ENCODE measurements at places on chromosomes 7 and 10. TPM values are rescaled to one million over a fixed set of nuclear protein-coding genes. Genes with fewer than 3 reads are reported as not detected.

- no peak for DNase-seq
- no peaks in the 10 kb centered on the region for H3K27me3 ChIP-seq
- peaks cover 4% of the 10 kb centered on the region for H3K4me1 ChIP-seq
Observed at GRCh38 chr10:127920306-127921074, 13.6 kb downstream of the PTPRE start.

- no peaks in the 10 kb centered on the region for H3K36me3 ChIP-seq
Observed at GRCh38 chr7:91491868-91492267, 227.6 kb downstream of the FZD1 start.

DNA sequence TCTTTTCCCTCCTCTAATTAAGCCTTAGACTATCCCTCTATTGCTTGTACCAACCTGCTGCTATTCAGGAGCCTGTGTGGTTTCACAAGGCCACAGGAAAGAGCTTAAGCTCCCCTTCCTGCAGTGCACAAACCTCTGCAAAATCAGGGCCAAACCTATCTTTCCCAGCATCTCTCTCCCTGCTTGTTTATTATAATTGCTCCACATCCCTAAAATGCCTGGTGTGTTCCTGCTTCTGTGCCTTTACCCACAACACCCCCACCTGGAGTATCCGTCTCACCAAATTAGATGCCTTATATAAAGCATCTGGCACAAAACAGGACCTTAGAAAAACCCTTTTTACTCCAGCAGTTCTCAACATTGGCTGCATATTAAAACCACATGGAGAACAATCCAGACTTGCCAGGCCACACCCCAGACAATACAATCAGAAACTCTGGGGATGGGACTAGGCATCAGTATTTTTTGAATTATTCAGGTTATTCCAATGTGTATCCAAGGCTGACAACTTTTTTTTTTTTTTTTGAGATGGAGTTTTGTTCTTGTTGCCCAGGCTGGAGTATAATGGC, 16.7 kb downstream of the SEC31B start:
- no peak for DNase-seq
- H3K27ac ChIP-seq = no peak overlapping the region
- no peak overlapping the region for H3K4me3 ChIP-seq
- no peaks in the 10 kb centered on the region for H3K4me1 ChIP-seq
- H3K36me3 ChIP-seq = no peaks in the 10 kb centered on the region
- no peaks in the 10 kb centered on the region for H3K27me3 ChIP-seq

DNA sequence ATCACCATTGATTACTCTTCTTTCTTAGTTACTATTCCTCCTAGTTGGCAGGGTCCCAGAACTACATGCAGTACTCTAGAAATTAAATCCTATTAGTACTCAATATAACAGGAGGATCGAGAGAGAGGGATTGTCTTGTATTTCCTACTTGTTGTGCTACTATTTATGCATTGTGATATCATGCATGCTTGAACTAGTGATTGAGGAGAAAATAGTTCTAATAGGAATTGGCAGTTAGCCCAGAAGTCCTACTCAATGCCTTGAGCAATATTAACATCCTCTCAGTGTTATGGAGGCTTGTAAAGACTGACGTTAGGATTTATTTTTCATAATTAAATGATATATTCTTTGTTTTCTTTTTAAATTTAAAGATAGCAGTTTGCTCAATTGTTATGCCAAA, 67.4 kb downstream of the FOXP2 start:
- no peaks in the 10 kb centered on the region for H3K27me3 ChIP-seq
- no peak overlapping the region for H3K27ac ChIP-seq
- no peak for DNase-seq
- H3K36me3 ChIP-seq = peaks cover 5% of the 10 kb centered on the region
- H3K4me1 ChIP-seq = no peaks in the 10 kb centered on the region

GRCh38 chr10:69792341-69792740, 9.4 kb upstream of the COL13A1 start:
- H3K4me3 ChIP-seq = no peak overlapping the region
- H3K27ac ChIP-seq = no peak overlapping the region
- H3K27me3 ChIP-seq = no peaks in the 10 kb centered on the region
- DNase-seq = no peak
- H3K4me1 ChIP-seq = no peaks in the 10 kb centered on the region

DNA sequence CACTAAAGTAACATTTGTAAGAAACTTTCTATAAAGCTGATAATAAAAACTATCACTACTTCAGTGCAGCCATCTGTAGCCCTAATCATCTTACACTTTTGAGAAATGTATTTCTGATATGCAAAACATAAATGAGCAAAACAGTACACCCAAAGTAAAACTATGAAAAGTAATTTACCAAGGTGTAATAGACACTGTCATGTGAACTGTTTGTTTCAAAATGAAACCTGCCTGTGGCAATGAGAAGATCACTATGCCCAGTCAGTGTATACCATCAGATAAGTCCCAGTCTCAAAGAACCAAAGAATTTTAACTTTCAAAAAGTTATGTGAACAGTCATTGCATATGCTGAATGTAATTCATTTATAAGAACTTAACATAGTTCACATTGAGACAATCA, 398.1 kb downstream of the CDC14C start:
- no peak for DNase-seq
- no peaks in the 10 kb centered on the region for H3K4me1 ChIP-seq
- H3K4me3 ChIP-seq = no peak overlapping the region
- no peaks in the 10 kb centered on the region for H3K36me3 ChIP-seq
- no peaks in the 10 kb centered on the region for H3K27me3 ChIP-seq

GRCh38 chr10:61669849-61670248, 7.1 kb downstream of the CABCOCO1 start:
- H3K36me3 ChIP-seq = no peaks in the 10 kb centered on the region
- no peak overlapping the region for H3K27ac ChIP-seq
- H3K4me1 ChIP-seq = no peaks in the 10 kb centered on the region

GRCh38 chr10:21518149-21518640, 7.3 kb downstream of the SKIDA1 start:
- no peaks in the 10 kb centered on the region for H3K36me3 ChIP-seq
- no peak for DNase-seq
- H3K27me3 ChIP-seq = peaks cover 16% of the 10 kb centered on the region
- peak overlapping the region; percentile 81 for H3K27ac ChIP-seq

DNA sequence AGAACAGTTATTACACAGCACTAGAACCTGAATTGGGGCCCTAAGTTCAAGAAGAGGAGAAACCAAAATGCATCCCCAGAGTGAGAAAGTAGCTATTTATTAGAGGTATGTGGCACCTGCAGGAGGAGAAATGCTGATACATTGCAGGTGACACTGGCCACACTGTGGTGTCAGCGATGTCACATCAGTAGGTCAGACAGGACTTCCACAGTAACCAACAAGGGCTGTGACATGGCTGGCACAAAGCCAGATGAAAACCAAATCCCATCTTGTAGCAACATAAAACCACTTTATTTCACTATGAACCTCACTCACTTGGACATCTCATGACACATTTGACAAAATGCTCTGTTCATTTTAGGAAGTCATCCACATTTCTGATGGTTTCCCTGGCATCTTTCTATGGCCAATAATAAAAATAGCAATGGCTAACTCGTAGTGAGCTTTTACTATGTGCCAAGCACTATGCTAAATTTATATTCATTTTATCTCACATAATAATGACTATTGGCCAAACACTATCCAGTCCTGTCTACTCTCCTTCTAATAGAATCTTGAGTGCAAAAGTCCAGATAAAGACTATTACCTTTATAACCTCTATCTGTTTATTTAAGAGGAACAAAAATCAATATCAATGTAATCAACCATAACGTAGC, 154.2 kb downstream of the TSPAN12 start:
- no peak for DNase-seq
- H3K27me3 ChIP-seq = no peaks in the 10 kb centered on the region
- no peak overlapping the region for H3K27ac ChIP-seq
- H3K36me3 ChIP-seq = no peaks in the 10 kb centered on the region

DNA sequence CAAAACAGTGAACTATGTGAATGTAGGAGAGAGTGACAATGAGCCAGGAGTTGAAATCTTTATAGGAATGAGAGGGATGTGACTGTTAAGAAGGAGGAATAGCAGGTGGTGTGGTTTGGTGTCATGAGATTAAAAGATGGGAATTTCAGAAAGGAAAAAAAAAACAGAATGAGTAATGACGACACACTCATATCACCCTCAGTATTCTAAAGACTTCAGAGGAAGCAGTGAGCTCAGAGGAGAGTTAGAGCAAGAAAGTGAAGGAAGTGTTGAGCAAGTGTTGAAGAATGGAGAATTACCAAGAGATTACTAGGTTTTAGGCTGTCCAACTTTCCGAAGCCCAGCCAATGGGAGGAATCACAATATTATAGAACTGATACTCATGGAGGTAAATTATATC, 220.5 kb upstream of the HGF start:
- no peaks in the 10 kb centered on the region for H3K4me1 ChIP-seq
- H3K36me3 ChIP-seq = no peaks in the 10 kb centered on the region
- no peak for DNase-seq
- no peaks in the 10 kb centered on the region for H3K27me3 ChIP-seq
- no peak overlapping the region for H3K27ac ChIP-seq
- no peak overlapping the region for H3K4me3 ChIP-seq

GRCh38 chr7:94432817-94433216, 38.1 kb downstream of the COL1A2 start:
- peaks cover 5% of the 10 kb centered on the region for H3K36me3 ChIP-seq
- H3K4me3 ChIP-seq = no peak overlapping the region
- no peaks in the 10 kb centered on the region for H3K4me1 ChIP-seq
- H3K27ac ChIP-seq = no peak overlapping the region
- DNase-seq = no peak

GRCh38 chr7:77444123-77444522, 28.0 kb upstream of the GSAP start:
- H3K4me1 ChIP-seq = no peaks in the 10 kb centered on the region
- no peaks in the 10 kb centered on the region for H3K36me3 ChIP-seq
- DNase-seq = no peak
- H3K27me3 ChIP-seq = no peaks in the 10 kb centered on the region
- H3K4me3 ChIP-seq = no peak overlapping the region

Gene SPDYE18
- 1.4 TPM for total RNA-seq

Gene WEE2
- total RNA-seq = not detected

All from breast epithelium (tissue), 4 donors.